T-cell (primary cell): ENCODE measurements at places on chromosomes 13 and 19. TPM values are rescaled to one million over a fixed set of nuclear protein-coding genes. Genes with fewer than 3 reads are reported as not detected.

DNA sequence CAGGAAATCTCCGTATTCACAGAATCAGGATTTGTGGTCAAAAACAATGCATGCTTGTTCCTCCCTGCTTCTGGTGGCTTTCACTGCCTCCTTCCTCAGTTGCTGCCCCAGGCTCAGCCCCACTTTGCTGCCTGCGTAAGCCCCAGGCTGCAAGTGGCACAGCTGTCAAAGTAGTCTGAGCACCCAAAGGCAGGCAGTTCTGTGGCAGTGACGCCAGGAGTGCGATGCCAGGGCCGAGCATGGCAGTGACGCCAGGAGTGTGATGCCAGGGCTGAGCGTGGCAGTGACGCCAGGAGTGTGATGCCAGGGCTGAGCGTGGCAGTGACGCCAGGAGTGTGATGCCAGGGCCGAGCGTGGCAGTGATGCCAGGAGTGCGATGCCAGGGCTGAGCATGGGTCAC is 77.3 kb upstream of the GPR183 start:
- H3K4me1 ChIP-seq, result peaks cover 89% of the 10 kb centered on the region
- H3K27me3 ChIP-seq, result no peaks in the 10 kb centered on the region
- peak; percentile 83 for DNase-seq
- no peak overlapping the region for H3K4me3 ChIP-seq

- no peaks in the 10 kb centered on the region for H3K4me1 ChIP-seq
- no peaks in the 10 kb centered on the region for H3K36me3 ChIP-seq
- peaks cover 56% of the 10 kb centered on the region for H3K27me3 ChIP-seq
- no peak for DNase-seq
These were observed 36.5 kb upstream of the TSHZ3 start for GRCh38 chr19:31385744-31386143.

DNA sequence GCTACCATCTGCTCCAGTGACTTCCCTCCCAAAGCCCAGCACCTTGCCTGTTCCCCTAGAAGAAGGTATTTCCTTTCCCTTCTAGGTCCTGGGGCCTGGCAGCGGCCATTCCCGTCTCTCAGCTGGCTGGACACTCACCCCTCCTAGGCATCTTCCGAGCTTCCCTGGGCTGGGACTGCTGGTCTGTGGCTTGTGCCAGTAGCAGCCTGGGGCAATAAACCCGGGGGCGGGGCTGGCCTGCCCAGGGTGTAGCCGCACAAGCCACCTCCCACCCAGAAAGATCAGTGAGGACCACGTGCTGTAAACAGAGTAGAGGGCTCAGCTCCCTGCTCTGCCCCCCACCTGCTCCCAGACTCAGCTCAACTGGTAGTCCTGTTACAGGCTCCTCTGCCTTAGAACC is 15.0 kb downstream of the LIPE start:
- peaks cover 18% of the 10 kb centered on the region for H3K36me3 ChIP-seq
- no peaks in the 10 kb centered on the region for H3K27me3 ChIP-seq
- H3K27ac ChIP-seq, result no peak overlapping the region
- no peaks in the 10 kb centered on the region for H3K4me1 ChIP-seq
- DNase-seq, result no peak
- H3K4me3 ChIP-seq, result no peak overlapping the region

DNA sequence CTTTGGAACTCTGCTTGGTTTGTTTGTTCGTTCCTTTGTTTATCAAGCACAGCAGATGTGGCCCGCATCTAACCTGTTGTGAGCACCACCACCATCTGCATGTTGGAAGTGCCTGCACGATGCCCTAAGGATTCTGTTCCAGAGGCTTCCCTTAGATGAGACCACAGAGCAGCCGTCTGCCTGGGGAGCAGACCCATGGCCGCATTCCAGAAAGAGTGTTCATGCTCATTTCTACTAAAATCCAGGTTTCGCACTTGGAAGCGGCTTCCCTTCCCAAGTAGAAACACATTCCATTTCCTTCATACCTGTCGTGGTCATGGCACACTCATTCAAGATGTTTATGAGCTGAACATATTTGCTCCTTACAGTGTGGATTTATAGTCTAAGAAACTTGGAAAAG is 27.2 kb downstream of the COL4A2 start:
- no peak for DNase-seq
- H3K4me1 ChIP-seq, result no peaks in the 10 kb centered on the region
- H3K4me3 ChIP-seq, result no peak overlapping the region
- H3K27me3 ChIP-seq, result no peaks in the 10 kb centered on the region
- no peak overlapping the region for H3K27ac ChIP-seq
- H3K36me3 ChIP-seq, result no peaks in the 10 kb centered on the region

Gene TLE2
- 23.0 TPM for total RNA-seq

- H3K36me3 ChIP-seq, result no peaks in the 10 kb centered on the region
- no peak overlapping the region for H3K4me3 ChIP-seq
- no peak overlapping the region for H3K27ac ChIP-seq
- DNase-seq, result no peak
- H3K27me3 ChIP-seq, result peaks cover 3% of the 10 kb centered on the region
These were observed 117.6 kb upstream of the SOX21 start for GRCh38 chr13:94829837-94830365.

DNA sequence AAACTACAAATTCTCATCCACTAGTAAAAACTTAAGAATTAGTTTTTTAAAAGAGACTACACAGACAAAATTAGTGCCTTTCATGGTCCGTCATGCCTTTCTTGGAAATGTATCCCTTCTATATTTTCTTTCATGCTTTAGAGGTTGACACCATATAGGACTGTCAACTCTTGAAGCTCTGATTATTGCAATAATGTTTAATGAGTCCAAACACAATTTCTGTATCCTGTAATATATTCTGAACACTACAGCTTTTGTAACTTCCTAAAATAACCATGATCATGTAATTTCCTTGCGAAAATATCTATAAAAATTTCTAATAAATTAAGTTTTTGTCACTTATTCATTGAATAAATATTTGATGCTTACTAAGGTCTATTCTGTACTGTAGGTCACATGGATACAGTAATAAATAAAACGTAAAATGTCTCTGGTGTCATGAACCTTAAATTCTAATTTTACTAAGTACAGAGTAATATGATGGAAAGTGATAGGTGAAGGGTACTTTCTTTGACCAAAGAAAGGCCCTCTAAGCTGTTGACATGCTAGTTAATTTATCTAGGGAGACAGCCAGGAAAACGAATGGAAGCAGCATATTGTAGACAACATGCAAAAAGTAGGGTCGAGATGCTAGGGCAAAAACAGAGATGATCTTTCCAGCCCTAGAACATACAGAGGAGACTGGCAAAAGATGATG is 687.3 kb upstream of the PCDH9 start:
- H3K4me3 ChIP-seq, result no peak overlapping the region
- no peak overlapping the region for H3K27ac ChIP-seq
- DNase-seq, result no peak
- H3K36me3 ChIP-seq, result no peaks in the 10 kb centered on the region
- no peaks in the 10 kb centered on the region for H3K4me1 ChIP-seq

- no peak for DNase-seq
- no peaks in the 10 kb centered on the region for H3K4me1 ChIP-seq
- H3K36me3 ChIP-seq, result no peaks in the 10 kb centered on the region
- H3K27me3 ChIP-seq, result no peaks in the 10 kb centered on the region
- no peak overlapping the region for H3K27ac ChIP-seq
These were observed 14.5 kb upstream of the MPHOSPH8 start for GRCh38 chr13:19618977-19619376.

- H3K4me1 ChIP-seq, result no peaks in the 10 kb centered on the region
- no peaks in the 10 kb centered on the region for H3K27me3 ChIP-seq
- peaks cover 9% of the 10 kb centered on the region for H3K36me3 ChIP-seq
- peak overlapping the region; percentile 42 for H3K4me3 ChIP-seq
- H3K27ac ChIP-seq, result peak overlapping the region; percentile 44
These were observed 15.7 kb downstream of the ARID3A start for GRCh38 chr19:941292-942132.

DNA sequence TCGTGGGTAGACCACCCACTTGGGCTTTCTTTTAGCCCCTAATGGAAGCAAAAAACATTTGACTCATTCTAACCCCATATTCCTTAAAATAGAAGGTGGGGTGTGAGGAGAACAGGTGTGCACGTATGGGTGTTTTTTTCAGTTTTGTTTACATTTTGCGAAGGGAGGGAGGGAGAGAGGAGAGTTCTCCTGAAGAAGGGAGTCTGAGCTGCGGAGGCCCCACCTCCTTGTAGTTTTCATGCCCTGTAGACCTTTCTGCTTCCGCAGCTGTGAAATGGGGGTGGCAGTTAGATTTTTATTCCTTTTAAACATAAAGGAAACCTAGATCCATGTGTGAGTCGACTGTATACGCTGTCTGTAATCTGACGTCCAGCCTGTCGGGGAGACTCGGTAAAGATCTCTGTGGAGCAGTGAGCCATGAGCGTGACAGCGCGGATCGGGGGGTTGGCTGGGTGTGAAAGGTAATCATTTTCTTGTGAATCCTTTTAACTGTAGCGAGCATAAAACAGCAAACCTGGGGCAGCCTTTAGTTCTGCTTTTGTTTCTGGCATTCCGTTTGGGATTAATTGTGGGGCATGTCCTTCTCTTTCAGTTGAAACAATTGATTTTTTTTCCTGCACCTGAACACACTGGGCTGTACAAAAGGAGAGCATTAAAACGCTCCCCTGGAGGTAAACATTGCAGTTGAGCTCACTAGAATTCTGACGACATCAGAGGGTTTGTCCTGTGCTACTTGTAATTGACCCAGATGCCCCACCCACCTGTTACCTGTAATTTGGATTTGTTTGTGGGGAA is 2.3 kb downstream of the UPF1 start:
- H3K36me3 ChIP-seq, result no peaks in the 10 kb centered on the region
- peaks cover 69% of the 10 kb centered on the region for H3K4me1 ChIP-seq
- H3K27me3 ChIP-seq, result no peaks in the 10 kb centered on the region
- DNase-seq, result no peak
- H3K27ac ChIP-seq, result no peak overlapping the region
- peak overlapping the region; percentile 65 for H3K4me3 ChIP-seq

Gene AKT2
- 181 TPM for total RNA-seq

Gene FCHO1
- total RNA-seq, result 123 TPM

DNA sequence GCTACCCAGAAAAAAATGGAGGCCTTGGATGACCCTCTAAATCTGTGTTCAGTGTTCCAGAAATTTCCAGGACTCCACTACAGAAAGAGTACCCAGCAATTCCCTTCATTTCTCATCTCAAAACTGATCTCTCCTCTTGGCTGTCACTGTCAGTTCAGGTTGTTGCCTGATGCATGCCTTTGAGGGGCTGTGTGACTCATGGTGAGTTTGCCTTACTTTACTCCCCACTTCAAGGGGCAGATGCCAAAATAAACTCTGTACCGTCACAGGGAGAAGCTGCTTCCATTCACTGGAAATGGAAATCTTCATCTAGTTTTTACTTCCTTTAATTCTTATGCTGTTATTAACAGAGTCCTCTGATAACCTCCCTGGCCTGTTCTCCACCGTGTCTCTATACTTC is 1075.0 kb downstream of the DIAPH3 start:
- H3K4me3 ChIP-seq, result no peak overlapping the region
- H3K27me3 ChIP-seq, result no peaks in the 10 kb centered on the region
- H3K4me1 ChIP-seq, result no peaks in the 10 kb centered on the region
- no peaks in the 10 kb centered on the region for H3K36me3 ChIP-seq
- no peak overlapping the region for H3K27ac ChIP-seq

DNA sequence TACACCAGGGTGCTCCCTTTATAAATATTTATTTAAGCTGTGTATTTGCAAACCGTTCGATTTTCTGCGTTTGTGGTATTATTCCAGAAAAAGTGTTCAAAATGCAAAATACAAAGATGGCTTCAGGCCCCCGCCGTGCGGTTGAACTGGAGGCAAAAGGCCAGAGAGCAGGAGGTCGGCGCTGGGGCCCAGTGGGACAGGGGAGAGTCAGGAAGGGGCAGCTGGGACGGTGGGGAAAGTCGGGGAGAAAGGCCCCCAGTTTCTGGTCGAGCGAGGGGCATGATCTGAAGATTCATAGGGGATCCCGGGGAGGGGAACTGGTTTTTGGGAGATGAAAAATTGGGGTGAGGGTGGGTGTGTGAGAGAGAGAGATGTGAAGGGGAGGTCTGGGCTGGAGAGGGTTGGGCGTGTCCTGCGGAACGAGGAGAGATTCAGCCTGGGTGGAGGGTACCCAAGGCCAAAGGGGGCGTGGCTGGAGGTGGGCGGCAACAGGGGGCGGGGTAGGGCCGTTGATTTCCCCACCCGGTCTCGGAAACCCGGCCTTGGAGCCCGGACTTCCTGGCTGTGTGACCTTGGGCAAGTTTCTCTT is 678 bp downstream of the ISOC2 start:
- H3K27ac ChIP-seq, result peak overlapping the region; percentile 64
- peaks cover 4% of the 10 kb centered on the region for H3K27me3 ChIP-seq
- peak overlapping the region; percentile 94 for H3K4me3 ChIP-seq
- peaks cover 19% of the 10 kb centered on the region for H3K4me1 ChIP-seq
- DNase-seq, result no peak

- peaks cover 10% of the 10 kb centered on the region for H3K4me1 ChIP-seq
- DNase-seq, result peak; percentile 67
- peak within 1 kb of the TSS; percentile 62 for H3K27ac ChIP-seq
- no peaks in the 10 kb centered on the region for H3K36me3 ChIP-seq
- H3K27me3 ChIP-seq, result no peaks in the 10 kb centered on the region
- H3K4me3 ChIP-seq, result peak within 1 kb of the TSS; percentile 94
These were observed at the start of gene ZDHHC20 for GRCh38 chr13:21458813-21459701. Gene ZDHHC20, minus strand, starts transcription at chr13:21459303. Its CDS starts 132 bp downstream, at chr13:21459171.

DNA sequence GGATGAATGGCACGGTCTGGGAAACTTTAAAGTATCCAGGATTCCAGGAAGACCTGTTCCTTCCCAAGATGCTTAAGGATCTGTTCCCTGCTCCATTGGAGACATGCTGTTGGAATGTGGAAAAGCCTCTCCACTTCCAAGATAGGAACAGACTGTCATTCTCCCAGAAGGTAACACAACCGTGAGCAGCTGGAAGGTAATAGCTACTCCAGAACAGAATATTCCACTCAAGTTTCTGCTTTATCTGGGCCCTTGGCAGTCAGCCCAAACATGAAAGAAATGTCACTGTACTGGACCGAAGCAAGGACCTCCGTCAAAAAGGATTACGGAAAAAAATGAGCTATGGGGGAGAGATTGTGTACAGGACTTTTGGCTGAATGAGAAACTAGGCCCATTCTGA is 420.9 kb upstream of the NBEA start:
- no peaks in the 10 kb centered on the region for H3K4me1 ChIP-seq
- no peaks in the 10 kb centered on the region for H3K27me3 ChIP-seq
- H3K4me3 ChIP-seq, result no peak overlapping the region
- H3K36me3 ChIP-seq, result no peaks in the 10 kb centered on the region

Gene CCDC122
- 4.1 TPM for total RNA-seq

Gene LRRC25
- 0.33 TPM for total RNA-seq

DNA sequence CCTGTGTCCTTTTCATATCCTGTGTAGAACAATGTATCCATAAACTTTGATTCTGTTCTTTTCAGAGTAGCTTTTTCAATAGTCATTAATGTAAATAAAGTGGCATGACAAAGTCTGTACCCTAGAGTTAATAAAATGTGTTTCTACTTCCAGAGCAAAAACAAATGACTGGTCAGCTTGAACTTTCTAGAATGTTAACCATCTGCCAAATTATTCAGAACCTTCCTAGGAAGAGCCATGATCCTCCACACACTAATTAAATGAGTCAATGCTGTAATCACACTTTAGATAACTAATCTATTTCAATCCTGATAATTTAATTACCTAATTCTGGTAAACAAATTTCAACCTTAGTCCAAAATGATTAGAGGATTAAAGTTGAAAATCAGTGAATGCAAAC is 73.2 kb downstream of the DIAPH3 start:
- H3K27ac ChIP-seq, result no peak overlapping the region
- no peaks in the 10 kb centered on the region for H3K36me3 ChIP-seq
- DNase-seq, result no peak

Gene DAZAP1
- 153 TPM for total RNA-seq
